DMS153 (cell line): ENCODE measurements at places on chromosomes 6 and 20.

DNA sequence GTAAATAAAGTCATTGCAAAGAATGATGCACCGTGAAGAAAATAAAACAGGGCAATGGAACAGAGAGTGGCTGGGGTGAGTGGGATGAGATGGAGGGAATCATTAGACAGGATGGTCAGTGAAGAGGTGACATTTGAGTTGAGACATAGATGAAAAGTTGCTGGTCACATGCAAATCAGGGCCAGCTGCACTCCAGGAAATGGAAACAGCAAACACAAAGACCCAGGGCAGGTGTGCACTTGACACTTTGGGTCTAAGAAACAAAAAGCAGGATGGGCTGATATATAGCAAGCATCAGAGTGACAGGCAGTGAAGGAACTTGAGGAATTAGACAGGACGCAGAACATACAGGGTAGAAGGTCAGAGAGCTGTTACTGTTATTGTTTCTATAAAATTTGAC, 171.5 kb upstream of the RIPOR2 start:
- peak; percentile 32 for DNase-seq

DNA sequence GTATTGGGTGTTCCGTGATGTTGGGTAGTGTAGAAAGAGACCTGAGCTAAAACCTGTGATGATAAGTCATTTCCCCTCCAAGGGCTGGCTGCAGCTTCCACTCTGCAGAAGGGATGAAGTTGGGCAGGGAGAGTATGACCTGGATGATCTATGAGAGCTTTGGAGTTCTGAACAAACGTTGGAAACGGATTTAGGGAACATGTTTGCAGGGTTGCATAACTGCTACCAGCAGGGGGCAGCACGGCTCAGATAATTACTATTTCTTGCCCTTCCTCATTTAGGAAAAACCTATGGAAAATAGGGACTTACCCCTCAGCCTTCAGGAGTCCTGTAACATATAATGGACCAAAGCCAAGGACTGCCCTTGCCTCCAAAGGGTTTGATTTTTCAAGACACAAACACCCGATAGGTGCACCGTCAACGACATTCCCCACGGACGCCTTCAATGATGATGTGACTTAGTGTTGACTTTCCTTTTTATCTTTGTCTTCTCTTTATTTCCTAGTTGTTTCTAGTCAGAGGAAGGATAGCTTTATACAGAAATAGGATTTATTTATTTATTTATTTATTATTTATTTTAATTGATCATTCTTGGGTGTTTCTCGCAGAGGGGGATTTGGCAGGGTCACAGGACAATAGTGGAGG, 164.9 kb upstream of the SASH1 start:
- no peak for DNase-seq

DNA sequence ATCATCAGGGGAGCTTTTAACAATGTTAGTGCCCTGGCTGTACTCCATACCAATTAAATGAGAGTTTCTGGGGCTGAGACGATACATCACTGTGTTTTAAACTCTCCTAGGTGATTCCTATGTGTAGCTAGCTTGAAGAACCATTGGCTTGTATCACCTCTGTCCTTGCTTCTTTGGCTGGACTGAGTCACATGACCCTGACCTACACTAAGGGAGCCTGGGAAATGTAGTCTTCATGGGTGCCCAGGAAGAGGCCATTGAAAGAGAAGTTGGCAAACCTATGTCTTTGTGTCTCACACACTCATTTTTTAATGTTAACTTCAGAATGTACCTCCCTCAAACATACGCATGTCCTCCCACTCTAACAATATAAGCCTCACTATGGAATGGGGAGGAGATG, 506.6 kb downstream of the DHX35 start:
- no peak for DNase-seq

DNA sequence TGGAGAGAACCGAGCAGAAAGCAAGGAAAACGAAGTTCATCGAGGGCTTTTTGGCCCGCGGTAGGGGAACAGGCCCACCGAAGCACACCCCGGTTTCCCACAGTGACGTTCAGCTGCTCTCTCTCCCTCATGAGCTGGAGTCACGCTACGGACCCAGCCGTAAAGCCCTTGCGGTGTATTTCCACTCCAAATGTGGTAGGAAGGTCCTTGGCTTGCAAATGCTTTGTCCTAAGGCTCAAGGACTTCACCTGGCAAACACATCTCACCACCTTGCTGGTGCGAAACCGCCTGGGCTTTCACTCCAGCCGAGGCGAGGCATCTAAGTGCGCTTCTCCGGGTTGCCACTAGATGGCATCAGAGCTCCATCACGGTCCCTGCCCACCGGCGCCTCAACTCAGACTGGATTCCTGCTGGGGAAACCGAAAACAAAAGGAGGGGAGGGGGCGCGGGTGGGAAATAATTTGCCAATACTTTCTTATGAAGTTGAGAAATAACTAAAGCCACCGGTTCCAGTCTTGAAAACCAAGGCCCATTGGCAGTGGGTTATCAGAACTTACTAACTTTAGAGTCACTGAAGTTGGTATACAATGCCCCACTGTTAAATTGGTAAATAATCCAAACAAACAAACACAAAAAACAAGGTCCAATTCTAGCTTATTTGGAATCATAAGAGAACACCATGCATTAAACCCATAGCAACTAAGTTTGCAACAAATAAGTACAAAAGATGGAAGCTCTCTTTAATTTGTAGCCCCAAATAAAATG, 13.4 kb upstream of the FOXC1 start:
- DNase-seq: peak; percentile 29

DNA sequence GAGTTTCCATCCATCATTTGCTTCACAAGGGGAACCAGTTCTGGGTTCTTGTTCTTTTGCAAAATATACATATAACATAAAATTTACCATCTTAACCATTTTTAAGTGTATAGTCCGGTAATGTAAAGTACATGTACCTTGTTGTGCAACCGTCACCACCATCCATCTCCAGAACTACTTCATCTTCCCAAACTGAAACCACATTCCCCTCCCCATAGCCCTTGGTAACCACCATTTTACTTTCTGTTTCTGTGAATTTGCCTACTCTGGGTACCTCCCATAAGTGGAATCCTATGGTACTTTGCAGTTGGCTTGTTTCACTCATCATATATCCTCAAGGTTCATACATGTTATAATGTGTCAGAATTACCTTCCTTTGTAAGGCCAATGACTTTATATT, 70.3 kb upstream of the DSP start:
- no peak for DNase-seq

DNA sequence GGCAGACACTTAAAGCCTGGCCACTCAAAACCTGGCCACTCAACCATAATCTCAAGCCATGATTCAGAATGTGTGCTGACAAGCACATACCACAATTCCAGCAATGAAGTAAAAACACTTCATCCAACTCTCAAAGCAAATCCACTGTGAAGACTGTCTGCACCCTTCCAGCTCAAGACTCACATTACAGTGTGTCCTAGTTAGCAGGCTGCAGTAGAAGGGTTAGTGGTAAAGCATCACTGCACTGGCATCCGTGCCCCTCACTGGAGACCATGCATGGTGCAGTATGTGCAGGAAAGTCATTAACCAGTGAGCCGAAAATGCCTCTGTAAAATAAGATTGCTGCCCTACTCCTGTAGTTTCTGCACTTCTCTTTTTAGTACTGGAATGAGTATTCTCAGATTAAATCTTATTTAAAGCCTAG, 43.4 kb downstream of the SLC23A2 start:
- no peak for DNase-seq

GRCh38 chr20:34300809-34301586, 2.2 kb downstream of the AHCY start:
- no peak for DNase-seq

- DNase-seq: no peak
These were observed 131.1 kb downstream of the JARID2 start for GRCh38 chr6:15376900-15377487.

- DNase-seq: no peak
These were observed 90.8 kb downstream of the MYLK4 start for GRCh38 chr6:2659882-2660281.

DNA sequence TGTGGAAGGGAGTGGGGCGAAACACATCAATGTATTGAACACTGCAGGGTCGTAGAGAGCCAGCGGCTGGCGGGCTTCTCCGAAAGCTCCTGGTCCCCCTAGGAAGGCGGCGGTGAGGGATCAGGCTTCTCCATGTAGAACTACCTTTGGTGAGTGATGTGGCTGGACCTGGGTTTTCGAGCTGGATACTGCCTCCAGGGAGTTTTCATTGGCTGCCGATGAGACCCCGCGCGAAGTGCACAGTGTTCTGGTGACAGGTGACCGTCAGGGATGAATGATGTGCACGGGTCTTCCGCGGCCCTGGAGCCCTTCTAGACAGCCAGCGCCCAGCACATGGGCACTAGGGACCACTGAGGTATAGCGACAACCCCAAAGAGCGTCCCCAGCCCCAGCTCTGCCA, 16.4 kb downstream of the ABT1 start:
- DNase-seq: no peak

DNA sequence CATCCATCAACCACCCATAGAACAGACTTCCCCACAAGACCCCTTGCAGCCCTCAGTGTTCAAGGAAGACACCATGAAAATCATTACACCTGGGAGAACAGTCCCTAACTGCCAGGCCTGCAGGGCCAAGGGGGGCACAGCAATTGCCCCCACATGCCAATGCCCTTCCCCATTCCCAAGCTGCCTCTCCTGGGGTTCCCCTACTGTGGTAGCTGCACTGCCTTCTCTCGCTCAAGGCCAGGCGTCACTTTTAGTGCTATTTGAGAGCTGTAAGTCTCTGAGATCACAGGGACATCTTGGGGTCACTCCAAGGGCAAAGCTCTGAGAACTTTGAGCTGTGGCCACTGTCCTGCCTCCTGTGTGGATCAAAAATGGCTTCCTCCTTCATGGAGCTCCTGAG, 6.0 kb upstream of the ACSS1 start:
- no peak for DNase-seq

DNA sequence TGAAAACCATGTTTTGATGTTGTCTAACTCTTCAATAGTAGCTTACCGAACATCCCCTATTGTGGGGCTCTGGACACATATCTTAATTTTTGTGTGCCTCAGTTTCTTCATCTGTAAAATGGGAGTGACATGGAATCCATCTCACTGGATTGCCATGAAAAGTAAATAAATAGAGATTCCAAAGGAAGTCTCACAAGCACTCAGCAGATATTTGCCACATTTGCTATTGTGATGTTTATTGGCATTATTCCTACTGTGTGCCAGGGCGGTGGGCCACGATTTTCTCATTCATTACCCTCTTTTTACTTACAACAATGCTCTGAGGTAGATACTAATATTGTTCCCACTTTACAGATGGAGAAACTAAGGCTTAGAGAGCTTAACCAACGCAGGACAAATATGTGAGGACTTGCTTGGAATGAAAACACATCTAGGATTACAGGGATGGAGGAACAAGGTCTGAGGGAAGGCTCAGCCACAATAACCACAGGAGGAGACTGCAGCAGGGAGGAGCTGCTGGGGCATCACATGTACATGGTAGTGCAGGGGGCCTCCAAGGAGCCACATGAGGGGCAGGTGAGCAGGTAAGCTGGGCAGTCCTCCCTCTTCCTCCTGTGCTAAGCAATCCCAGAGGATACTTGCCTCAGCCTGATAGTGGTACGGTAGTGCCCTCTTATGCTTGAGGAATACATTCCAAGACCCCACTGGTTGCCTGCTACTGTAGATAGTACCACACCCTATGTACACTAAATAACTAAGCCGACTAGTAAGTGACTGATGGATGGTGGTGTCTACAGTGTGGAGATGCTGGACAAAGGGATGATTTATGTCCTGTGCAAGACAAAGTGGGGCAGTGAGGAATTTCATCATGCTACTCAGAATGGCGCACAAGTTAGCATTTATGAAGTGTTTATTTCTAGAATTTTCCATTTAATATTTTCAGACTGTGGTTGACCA, 176.9 kb downstream of the FOXA2 start:
- no peak for DNase-seq

- DNase-seq: no peak
These were observed 401.7 kb downstream of the PRKN start for GRCh38 chr6:162325826-162326225.

DNA sequence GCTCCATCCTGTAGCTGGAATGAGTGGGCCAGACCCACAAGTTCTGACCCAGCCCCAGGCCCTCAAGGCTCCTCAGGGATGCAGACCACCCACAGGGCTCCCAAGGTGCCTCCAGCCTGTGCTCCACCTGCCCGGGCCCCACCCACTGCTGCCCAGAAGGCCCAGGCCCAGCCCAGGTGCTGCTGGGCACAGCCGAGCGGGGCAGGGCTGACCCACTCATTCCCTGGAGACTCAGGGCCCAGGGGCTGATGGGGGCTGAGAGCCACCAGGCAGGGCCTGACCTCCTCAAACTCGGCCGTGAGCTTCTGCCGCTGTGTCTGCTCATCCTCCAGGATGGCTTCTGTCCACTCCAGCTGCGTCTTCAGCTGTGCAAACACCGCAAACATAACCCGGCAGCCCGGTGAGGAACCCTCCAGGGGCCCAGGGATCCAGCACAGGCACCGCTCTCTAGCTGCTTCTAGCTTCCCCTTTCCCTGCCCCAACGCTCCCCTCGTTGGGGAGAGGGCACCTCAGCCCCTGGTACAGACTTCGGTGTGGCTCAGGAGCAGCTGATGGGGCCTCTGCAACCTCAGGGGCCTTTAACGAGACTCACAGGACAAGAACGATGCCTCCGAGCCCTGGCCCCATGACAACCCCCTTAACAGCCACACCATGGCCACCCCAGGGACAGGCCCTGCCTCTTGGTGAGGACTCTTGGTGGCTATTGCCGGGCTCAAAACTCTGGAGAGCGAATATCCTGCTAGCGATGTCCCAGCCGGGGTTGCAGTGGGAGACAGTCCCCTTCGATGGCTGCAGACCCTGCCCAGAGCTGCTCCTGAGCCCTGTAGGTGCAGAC, 46.0 kb downstream of the DSTN start:
- DNase-seq: no peak

- no peak for DNase-seq
These were observed 188.1 kb downstream of the CDC5L start for GRCh38 chr6:44575644-44576043.

DNA sequence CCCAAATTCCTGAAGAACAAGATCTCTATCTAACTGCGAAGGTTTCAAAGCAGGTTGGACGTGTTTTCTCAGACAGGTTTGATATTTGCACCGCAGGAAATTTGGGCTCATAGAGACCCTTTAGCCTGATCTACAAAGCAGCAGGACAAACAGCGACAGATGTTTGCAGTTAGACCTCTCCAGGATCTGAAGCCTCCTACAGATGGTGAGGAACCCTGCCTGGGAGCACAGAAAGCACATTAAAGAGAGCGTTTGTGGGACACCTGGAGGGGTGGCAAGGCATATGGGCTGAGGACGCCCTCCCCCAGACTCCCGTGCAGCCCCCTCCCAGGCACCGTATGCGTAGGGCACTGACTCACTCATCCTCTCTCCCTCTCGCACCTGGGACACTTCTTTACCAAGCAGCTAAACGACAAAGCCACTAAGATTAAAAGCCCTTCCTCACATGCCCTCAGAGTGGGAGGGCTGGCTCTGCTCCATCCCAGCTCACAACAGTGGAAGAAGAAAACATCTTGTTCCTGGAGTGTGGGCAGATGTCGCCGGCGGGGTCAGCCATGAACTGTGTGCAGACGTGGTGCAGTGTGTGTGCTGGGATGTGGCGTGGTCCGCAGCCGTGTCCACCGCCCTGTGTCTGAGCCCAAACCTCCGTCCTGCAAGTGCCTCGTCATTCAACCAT, 249.7 kb upstream of the AFDN start:
- no peak for DNase-seq

GRCh38 chr6:85404564-85405174, 45.2 kb upstream of the NT5E start:
- DNase-seq: no peak

- DNase-seq: no peak
These were observed 114.5 kb downstream of the SLC16A10 start for GRCh38 chr6:111201764-111202163.
